Activated B cell treated with CpG ODN at 0.5 μM for 24 hours (primary cell): ENCODE measurements at places on chromosomes 16 and 17.
A peak's percentile ranks its signal among the peaks of the same experiment; 100 is the strongest.

DNA sequence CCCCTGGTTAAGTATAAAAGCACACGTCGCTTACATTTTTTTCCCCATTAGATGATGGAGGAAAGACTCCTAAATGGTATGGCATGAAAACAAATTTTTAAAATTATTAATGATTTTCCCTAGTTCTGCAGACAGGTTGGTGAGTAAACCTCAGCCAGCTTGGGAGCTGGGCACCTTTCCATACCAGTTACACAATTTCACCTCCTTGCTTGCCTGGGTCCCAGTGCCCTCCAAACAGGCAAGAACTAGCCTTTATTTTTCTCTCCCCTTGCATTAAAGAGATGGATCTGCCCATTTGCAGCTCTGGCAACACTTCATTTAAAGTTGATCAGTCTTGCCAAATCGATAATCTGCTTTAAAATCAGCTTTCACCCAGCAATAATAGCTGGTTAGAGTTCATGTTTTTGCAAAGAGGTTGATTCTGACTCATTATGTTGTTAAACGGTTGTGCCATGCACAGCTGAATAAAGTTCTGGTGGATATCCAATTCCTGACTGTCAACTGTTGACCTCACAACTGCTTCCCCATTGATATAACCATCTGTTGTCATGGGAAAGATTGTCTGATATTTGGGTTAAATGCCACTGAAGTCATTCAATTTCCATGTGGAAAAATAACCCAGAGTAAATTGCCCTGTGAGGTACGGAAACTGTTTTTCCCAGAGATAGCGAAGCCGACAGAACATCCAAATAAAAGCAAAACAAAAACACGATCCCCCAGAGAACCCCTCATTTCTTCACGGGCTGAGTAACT lies 1.3 kb downstream of the C17orf58 start:
- no peak for DNase-seq

DNA sequence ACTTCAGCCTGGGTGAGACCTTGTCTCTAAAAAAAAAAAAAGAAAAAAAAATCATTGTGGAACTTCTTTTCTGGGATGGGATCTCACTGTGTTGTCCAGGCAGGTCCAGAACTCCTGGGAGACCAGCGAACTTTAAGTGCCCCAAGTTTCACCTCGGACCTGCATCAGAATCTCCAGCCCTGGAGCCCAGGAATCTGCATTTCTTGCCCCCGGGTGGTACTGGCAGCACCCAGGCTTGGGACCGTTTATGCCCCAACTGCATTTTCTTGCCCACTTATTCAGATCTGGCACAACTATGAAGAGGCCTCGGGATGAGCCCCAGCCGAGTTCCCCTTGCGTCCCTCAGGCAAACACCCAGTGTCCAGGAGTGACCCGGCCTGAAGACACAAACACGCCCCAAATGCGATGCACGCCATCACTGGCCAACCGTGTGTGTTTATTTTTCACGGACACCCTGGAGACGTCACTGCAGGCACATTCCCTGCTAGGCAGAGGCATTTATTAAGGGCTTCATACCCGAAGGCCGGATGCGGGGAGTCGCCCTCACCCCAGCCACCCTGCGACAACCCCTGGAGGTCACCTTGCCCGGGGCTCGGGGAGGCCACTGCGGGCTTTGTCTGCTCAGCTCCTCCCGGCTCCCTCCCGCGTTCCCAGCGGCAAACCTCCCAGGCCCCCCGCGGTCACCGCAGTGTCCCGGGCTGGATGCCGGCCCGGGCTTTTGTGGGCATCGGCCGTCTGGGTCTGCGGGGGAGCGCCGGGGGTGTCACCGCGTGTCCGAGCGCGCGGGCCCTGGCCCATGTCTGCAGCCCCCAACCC lies 684 bp upstream of the SPIRE2 start:
- DNase-seq, result no peak

GRCh38 chr17:44053125-44053872 lies 13.2 kb downstream of the LSM12 start:
- DNase-seq, result no peak

DNA sequence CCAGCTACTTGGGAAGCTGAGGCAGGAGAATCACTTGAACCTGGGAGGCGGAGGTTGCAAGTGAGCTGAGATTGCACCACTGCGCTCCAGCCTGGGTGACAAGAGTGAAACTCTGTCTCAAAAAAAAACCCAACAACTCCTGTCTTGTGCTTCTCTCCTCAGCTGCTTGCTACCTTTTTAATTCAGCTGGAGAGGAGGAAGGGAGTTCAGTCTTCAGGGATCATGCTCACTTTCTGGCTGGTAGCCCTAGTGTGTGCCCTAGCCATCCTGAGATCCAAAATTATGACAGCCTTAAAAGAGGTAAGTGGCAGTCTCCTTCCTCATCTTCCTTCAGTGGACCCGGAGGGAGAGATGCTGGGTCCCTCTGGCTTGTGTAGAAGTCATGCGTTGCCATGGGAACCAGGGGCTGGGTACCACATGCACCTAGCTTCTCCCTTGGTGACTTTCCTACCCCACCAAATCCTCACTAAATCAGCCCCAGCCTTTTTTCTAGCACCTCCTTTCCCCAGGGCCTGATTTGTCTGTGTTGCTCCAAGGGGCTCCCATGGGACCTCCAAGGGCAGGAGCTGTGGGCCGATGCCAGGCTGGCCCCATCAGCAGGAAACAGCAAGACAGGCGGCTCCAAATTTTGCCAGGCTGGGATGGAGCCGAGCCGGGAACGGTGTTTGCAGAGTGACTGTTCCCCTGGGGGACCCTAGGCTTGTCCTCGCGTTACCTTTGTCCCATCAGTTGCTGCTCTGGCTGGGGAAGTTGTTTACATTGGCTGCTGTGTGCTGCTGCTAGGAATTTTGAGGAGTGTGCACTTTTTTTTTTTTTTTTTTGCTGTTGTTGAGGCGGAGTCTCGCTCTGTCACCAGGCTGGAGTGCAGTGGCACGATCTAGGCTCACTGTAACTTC lies 65.2 kb downstream of the ABCC1 start:
- DNase-seq, result no peak

- no peak for DNase-seq
Measured at GRCh38 chr17:31310886-31311285, 3.0 kb downstream of the EVI2B start.

- DNase-seq, result peak; percentile 10
Measured at GRCh38 chr16:85989863-85990643, 91.1 kb downstream of the IRF8 start.
